ENCODE measurements at places on chromosomes 16 and 17.
A peak's percentile ranks its signal among the peaks of the same experiment; 100 is the strongest.

GRCh38 chr17:45277216-45277849 is 15.4 kb upstream of the SPATA32 start:
- no peak overlapping the region for H3K4me3 ChIP-seq
- H3K36me3 ChIP-seq = no peaks in the 10 kb centered on the region
- DNase-seq = peak; percentile 94

DNA sequence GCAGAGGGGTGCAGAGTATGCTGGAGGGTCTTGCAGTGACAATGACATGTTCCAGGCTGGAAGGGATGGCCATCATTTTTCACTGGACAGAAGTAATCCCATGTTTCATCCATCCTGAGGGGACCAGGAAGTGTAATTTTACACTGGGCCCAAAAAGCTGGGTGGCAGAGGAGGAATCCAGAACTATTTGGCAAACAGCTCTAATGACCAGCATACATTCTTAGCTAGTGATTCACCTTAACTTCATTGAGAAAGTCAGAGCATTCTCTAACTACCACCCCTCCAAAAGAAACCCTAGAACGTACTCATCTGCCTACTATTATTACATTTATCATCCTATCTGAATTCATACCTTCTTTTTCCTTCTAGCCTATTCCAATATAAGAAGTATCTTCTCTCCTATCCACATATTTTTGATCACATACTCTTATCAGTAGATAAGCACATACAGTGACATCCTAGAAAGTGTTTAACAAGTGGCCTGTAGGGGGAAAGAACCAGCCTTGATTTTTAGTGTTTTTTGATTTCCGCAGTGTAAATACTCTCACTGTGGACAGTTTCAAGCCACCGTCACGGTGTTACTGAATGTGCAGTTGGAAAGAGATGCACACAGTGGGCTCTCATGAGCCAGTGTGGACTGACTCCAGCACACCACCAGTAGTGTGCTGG is 118.1 kb downstream of the FTO start:
- no peak for DNase-seq
- no peak overlapping the region for H3K4me3 ChIP-seq
- H3K36me3 ChIP-seq = no peaks in the 10 kb centered on the region
- H3K4me1 ChIP-seq = no peaks in the 10 kb centered on the region

GRCh38 chr17:70073310-70073709 is 1.7 kb upstream of the KCNJ16 start:
- no peak overlapping the region for H3K4me3 ChIP-seq
- no peaks in the 10 kb centered on the region for H3K4me1 ChIP-seq
- no peak for DNase-seq
- H3K27ac ChIP-seq = no peak overlapping the region
- H3K36me3 ChIP-seq = no peaks in the 10 kb centered on the region
- H3K27me3 ChIP-seq = no peaks in the 10 kb centered on the region

- no peak overlapping the region for H3K27ac ChIP-seq
- H3K36me3 ChIP-seq = no peaks in the 10 kb centered on the region
- no peak overlapping the region for H3K4me3 ChIP-seq
- H3K4me1 ChIP-seq = no peaks in the 10 kb centered on the region
- H3K27me3 ChIP-seq = no peaks in the 10 kb centered on the region
Observed at GRCh38 chr17:12519956-12520594, 145.6 kb upstream of the MYOCD start.

DNA sequence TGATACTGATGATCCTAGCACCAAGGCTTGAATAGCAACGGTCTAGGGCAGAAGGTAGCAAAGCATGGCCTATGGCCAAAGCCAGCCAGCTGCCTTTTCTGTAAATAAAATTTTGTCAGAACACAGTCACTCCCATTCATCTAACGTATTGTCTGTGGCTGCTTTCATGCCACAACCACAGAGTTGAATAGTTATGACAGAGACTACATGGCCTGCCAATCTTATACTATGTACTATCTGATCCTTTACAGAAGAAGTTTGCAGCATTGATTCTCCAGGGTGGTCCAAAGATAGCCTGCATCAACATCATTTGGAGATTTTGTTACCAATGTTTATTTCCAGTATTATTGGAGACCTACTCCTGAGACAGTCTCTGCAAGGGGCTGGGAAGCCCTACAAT is 19.9 kb upstream of the MMD start:
- H3K36me3 ChIP-seq = no peaks in the 10 kb centered on the region
- peaks cover 1% of the 10 kb centered on the region for H3K4me1 ChIP-seq
- H3K27me3 ChIP-seq = no peaks in the 10 kb centered on the region
- H3K4me3 ChIP-seq = no peak overlapping the region
- no peak for DNase-seq

DNA sequence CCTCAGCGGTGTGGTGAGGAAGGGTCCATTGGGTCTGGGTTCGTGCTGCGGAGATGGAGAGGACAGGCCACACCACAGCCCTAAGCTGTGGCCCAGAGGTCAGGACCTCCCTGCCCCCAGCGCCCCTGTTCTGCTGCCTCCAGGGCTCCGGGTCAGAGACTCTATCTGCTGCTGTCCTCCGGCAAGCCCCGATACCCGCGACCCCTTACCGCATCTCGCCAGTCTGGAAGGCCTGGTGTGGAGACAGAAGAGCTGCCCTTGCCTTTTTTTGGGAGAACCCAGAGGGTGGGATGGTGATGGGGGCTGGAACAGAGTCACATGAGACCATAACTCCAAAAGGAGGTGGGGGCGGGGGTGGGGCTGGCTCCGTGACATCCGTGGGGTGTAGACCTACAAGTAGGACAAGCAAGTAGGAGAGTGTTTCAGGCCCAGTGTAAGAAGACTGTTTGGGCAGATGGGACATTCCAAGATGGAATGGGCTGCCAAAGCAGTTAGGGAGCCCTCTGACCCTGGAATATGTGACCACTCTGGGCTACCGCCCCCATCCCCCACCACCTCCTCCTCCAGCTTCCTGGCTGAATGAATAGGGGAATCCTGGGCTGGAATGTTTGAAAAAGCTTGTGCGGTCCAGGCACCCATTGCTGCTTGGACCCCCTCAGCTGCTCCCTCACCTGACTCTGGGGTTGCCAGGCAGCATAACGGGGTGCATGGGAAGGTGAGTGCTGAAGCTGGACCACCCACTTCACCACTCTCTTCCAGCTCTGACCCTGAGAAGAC is 1.4 kb downstream of the XYLT2 start:
- no peak overlapping the region for H3K27ac ChIP-seq
- H3K27me3 ChIP-seq = no peaks in the 10 kb centered on the region
- DNase-seq = no peak

GRCh38 chr17:15392326-15392741 is 50.9 kb upstream of the TEKT3 start:
- no peaks in the 10 kb centered on the region for H3K4me1 ChIP-seq
- H3K36me3 ChIP-seq = no peaks in the 10 kb centered on the region
- no peak overlapping the region for H3K27ac ChIP-seq
- DNase-seq = no peak
- no peak overlapping the region for H3K4me3 ChIP-seq

- no peak overlapping the region for H3K4me3 ChIP-seq
- no peak overlapping the region for H3K27ac ChIP-seq
- no peak for DNase-seq
Observed at GRCh38 chr17:67829331-67829730, 4.0 kb downstream of the BPTF start.

DNA sequence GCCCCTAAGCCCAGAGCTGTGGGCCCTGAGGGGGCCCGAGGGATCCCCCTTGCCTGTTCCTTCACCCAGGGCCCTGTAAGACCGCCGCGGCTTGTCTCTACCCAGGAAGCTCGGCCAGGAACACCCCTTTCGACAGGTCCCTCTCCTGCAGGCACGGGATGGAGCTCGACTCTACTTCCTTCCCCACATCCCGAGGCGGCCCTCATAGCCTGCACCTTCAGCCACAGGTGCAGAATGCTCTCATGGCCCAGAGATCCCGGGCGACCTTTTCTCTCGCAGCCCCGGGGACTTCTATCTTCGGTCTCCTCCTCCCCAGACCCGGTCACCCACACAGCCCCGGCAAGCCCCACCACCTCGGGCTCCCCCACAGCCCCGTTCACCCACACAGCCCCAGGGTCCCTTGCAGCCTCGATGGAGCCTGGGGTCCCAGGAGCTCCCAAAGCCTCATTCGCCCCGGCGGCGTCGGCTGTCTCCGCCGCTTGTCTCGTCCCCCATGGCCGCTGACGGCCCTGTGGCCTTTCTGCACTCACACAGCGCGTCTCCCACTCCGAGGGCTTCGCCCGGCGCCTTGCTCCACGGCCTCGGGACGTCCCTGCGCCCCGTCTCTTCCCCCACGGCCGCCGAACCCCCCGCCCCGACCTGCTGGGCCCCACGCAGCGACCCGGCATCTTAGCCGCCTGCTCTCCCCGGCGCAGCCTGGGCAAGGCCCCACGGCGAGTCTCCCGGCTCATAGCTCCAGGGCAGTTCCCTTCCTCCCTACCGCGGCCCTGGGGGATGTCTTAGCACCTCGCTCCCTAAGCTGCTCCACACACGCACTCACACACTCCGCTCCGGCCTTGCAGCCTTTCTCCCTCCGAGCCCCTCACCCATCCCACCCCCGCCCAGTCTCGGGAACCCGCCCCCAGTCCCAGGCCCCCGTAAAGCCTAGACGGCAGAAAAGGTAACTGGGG is 650 bp downstream of the KIAA0753 start:
- H3K27ac ChIP-seq = peak overlapping the region; percentile 69
- peaks cover 3% of the 10 kb centered on the region for H3K4me1 ChIP-seq
- H3K36me3 ChIP-seq = peaks cover 10% of the 10 kb centered on the region
- H3K4me3 ChIP-seq = peak overlapping the region; percentile 88

GRCh38 chr16:16067127-16067526 is 117.7 kb downstream of the ABCC1 start:
- no peaks in the 10 kb centered on the region for H3K36me3 ChIP-seq
- H3K27ac ChIP-seq = no peak overlapping the region
- no peaks in the 10 kb centered on the region for H3K27me3 ChIP-seq
- H3K4me1 ChIP-seq = peaks cover 5% of the 10 kb centered on the region
- H3K4me3 ChIP-seq = no peak overlapping the region

DNA sequence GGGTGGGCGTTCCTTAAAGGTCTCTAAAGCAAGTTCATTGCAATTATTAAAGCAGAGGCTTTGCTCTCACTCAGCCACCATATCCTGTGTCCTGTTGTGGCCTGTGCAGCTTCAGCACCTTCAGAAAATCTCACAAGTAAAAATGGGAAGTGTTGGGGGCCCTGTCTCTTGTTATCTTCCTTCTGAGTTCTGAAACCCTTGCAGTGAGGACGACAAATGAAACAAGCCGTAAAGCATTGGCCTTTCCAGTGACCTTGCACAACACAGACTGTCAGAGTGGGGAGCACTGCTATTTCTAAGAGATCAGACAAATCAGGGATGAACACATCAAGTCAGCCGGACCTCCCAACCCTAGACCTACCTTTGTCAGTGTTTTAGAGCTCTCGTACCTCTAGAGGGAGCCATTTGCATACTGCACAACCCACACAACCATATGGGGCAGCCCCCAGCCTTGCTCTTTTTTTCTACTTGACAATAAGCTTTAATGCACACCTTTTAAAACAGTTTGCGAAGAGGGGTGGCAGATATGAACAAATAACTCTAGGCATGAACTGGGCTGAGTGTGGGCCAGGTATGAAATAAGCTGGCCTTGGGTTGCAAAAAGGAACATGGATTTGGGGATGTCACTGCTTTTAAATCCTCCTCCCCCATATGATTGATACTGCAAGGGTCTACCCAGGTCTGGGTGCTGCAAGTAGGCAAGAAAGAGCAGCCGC is 89.8 kb downstream of the KATNIP start:
- no peaks in the 10 kb centered on the region for H3K4me1 ChIP-seq
- DNase-seq = no peak
- H3K27ac ChIP-seq = no peak overlapping the region
- no peaks in the 10 kb centered on the region for H3K27me3 ChIP-seq
- no peaks in the 10 kb centered on the region for H3K36me3 ChIP-seq

GRCh38 chr16:81585785-81586184 is 141.2 kb downstream of the CMIP start:
- DNase-seq = no peak
- no peaks in the 10 kb centered on the region for H3K27me3 ChIP-seq
- no peaks in the 10 kb centered on the region for H3K36me3 ChIP-seq
- peaks cover 7% of the 10 kb centered on the region for H3K4me1 ChIP-seq
- H3K27ac ChIP-seq = no peak overlapping the region

DNA sequence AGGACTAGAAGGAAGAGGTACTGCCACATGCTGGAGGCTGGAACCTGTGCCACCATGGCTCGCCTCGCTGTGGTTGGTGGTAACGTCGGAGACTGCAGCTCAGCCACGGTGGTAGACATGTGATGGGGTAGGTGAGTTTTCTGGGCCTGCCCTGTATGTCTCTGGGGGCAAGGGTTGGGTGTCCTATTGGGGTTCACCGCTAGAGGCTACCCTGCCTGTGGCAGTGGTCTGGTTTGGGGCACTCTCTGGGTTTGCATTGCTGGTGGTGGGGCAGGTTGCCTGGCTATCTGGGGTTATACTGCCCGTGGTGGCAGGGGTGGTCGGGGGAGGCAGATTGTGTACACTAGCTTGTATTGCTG is 79.3 kb upstream of the KCNJ18 start:
- H3K4me3 ChIP-seq = no peak overlapping the region
- H3K4me1 ChIP-seq = no peaks in the 10 kb centered on the region

- DNase-seq = no peak
- H3K27me3 ChIP-seq = no peaks in the 10 kb centered on the region
- H3K36me3 ChIP-seq = no peaks in the 10 kb centered on the region
- no peak overlapping the region for H3K27ac ChIP-seq
- H3K4me1 ChIP-seq = no peaks in the 10 kb centered on the region
Observed at GRCh38 chr17:43563600-43564594, 17.8 kb upstream of the ETV4 start.

- no peak for DNase-seq
- H3K4me1 ChIP-seq = no peaks in the 10 kb centered on the region
- H3K27ac ChIP-seq = no peak overlapping the region
- H3K4me3 ChIP-seq = no peak overlapping the region
- H3K27me3 ChIP-seq = no peaks in the 10 kb centered on the region
Observed at GRCh38 chr16:60811657-60812056, 1224.6 kb downstream of the CDH8 start.

- H3K27ac ChIP-seq = no peak overlapping the region
- H3K4me3 ChIP-seq = no peak overlapping the region
- no peak for DNase-seq
- H3K36me3 ChIP-seq = no peaks in the 10 kb centered on the region
- H3K27me3 ChIP-seq = no peaks in the 10 kb centered on the region
Observed at GRCh38 chr16:46748775-46749705, 896 bp upstream of the MYLK3 start.

GRCh38 chr16:86072328-86073102 is 173.6 kb downstream of the IRF8 start:
- H3K27me3 ChIP-seq = no peaks in the 10 kb centered on the region
- no peak overlapping the region for H3K4me3 ChIP-seq
- peak; percentile 68 for DNase-seq
- no peaks in the 10 kb centered on the region for H3K36me3 ChIP-seq
- H3K4me1 ChIP-seq = no peaks in the 10 kb centered on the region
- H3K27ac ChIP-seq = no peak overlapping the region

DNA sequence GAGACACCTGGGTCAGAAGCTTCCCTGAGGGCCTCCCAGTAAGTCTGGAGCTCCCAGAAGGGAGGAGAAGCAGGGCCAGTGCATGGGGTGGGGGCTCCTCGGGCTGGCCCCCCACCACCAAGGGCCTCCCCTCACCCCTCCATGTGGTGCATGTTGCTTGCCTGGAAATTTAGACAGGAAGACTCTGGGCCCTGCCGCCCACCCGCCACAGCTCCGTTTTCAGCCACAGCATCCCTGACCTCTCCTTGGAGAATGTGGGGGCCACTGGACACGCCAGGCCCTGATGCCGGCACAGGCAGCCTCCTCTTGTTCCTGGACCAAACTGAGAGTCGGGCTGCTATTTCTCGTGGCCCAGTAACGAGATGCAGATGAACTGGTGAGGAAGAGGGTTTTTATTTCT is 2.7 kb upstream of the METTL26 start:
- H3K27me3 ChIP-seq = no peaks in the 10 kb centered on the region
- no peak overlapping the region for H3K4me3 ChIP-seq
- no peak for DNase-seq
- H3K36me3 ChIP-seq = no peaks in the 10 kb centered on the region
- H3K27ac ChIP-seq = no peak overlapping the region
- H3K4me1 ChIP-seq = peaks cover 13% of the 10 kb centered on the region
